ENCODE measurements at places on chromosomes 5 and 9.

- no peak for DNase-seq
These were observed 98.7 kb downstream of the LPAR1 start for GRCh38 chr9:110939573-110939972.

DNA sequence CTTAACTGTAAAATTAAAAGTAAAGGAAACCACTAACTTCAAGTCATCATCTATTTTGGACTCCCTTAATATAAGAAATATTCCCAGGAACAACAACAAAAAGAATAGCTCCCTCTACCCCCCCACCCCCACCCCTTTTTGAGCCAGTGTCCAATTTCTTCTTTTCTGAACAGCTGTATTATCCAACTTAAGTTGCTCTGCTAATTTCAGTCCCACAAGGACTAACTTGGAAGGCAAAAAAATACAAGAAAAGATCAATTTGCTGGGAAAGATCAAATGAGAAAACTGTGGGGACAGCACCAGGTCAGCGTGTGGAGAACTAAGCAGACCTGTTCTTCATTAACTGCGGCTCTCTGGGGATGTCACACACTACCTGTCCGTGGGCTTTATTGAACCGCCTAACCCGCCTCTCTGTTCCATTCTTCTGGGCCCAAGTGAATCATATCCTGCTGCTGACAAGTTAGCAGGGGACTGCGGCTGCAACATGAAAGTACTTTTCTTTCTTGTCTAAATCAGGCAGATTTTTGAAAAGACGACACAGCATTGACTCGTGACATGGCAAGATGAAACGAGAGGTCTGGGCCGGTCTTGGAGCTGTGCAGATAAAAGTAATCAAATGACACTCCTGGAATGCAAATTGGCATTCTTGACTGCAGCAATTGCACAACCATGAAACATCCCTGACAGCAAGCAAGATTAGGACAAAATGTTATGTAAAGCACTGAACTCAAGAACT, 2.7 kb downstream of the BNC2 start:
- no peak for DNase-seq

- no peak for DNase-seq
These were observed 709 bp downstream of the UAP1L1 start for GRCh38 chr9:137077758-137078693.

- peak; percentile 39 for DNase-seq
These were observed 268.2 kb downstream of the MAST4 start for GRCh38 chr5:66864240-66864884.

- DNase-seq: no peak
These were observed 655 bp downstream of the TOR4A start for GRCh38 chr9:137278061-137278701.

DNA sequence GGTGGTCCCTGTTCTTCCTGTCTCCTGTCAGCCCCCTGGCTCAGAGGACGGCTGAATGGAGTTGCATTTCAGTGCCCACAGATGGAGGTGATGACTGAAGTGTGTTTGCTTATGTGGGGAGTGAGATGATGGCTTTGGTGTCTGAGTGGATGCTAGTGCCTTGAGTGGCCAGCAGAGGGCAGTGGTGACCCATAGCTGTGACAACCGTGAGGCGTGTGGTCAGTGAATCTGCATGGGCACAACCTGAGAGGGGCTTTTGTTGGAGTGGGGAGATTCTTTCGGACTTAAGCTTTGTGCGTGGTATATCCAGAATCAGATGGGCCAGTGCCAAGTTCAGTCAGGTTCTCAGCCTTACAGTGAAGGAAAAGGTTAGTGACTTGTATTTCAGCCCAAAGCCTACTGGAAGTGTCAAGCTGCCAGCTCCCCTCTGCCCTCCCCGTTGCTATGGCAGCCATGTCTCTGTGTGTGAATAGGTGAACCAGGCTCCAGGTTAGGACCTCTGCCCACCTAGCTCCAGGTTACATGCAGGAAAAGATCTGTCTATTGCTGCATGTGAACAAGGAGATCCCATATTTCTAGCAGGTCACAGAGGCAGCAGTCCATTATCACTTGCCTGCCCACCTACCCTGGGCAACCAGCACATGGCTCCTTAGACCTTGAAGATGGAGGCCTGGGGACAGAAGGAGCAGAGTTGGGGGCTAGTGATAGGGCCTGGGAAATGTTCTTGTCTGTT, 14.7 kb upstream of the CXXC5 start:
- peak; percentile 37 for DNase-seq

DNA sequence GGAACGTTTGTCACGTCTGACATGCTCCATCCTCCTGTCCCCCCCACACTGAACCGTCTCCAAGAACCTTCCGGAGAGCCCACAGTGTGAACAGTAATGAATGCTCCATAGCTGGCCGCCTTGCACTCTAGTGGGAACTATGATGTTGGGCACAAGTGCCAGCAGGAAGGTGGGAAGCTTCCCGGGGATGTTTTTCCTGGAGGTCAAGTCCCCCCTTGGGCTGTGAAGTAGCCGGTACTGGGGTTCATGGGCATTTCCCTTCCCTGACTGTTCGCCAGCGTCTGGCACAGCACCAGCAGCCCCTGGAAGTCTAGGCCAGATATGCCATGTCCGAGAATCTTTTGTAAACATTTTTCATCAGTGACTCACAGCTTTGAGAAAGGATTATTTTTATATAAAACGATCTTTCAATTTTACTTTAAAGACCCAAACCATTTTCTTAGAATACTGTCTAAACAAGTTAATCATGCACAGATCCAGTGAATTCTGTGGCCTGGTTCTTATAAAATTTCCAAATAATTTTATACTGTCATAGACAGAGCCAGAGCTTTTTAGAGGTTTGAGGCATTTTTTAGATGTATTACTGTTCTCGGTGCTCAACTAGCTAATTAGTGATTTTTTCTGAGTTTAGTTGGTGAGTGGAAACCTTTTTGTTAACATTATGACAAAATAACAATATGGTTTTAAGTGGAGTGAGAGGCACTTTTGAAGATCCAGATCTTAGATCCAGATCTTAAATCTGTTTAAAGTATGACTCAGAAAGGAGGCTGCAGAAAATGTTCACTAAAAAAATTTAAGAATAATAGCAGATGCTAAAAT, 11.6 kb downstream of the ABL1 start:
- no peak for DNase-seq

GRCh38 chr5:178940569-178941360, at the start of gene ZNF454:
Gene ZNF454 (plus strand): TSS chr5:178941198. CDS start chr5:178942792, 1,594 bp downstream.
- peak; percentile 55 for DNase-seq

DNA sequence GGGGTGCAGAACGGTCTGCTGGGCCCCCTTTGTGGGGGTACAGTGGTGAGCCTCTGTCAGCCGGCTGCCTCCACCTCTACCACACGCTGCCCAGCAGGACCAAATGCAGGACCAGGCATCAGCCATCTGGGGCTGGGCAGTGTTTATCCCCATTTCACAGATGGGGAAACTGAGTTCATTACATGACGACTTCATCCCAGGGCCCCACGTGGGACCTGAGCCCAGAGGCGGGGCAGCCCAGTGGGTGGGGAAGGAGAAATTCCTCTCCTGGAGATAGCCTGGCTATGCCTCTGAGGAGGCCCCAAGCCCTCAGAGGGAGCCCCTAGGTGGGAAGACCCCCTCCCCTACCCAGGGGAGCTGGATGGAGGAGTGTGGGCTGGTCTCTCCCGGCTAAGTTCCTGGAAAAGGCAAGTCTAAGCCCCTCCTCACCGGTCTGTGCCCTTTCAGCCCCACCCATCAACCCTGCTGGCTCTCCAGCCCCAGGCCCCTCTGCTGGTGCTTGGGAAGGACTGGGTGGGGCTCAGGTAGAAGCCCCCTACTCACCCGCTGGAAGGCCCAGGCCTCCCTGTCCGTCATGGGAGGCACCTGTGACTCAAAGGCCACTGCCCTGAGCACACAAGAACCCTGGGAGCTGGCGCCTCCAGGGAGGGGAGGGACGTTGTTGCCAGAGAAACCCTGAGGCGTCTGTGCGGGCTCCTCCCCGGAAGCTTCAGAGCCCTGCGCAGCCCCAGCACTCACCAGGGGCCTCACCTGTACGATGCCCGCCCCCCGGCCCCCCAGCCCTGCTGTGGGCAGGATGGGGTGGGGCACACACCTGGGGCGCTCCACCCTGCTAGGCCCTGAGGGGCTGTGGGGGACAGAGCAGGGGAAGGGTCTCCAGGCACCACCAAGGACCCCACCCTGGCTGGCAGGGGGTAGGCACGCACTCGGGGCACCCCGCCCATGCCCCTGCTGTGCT, 7.4 kb upstream of the CCDC187 start:
- DNase-seq: no peak

DNA sequence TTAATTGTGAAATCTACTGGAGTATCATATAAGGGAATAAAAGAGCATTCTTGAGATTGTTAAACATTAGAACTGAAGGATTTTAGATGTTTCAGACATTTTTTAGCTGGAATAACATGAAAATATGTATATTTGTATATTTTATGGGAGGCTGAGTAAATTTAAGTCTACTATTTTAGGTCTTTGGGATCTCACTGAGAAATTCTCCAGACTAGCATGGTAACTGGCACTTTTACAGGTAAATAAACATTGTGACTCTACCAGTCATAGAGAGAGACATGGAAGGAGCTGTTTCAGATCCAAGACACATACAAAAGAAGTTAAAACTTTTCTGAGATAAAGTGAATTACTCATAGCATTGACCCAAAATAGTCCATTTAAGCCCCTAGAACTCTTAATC, 59.4 kb downstream of the NDUFAF2 start:
- no peak for DNase-seq

DNA sequence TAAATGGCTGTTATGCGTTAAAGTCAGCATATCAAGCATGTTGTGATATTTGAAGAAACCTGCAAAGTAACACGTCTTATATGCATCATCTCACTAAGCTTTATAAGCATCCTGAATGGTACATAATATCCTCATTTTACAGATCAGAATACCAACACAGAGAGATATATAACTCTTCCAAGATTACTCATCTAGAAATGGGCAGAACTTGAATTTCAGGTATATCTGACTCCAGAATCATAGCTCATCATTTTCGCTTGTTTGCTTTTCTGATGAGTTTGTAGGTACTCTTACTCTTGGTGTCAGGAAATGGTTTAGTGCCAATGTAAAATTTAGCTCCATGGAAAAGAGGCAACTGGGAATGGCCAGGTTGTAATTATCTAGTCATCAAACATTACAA, 232.3 kb upstream of the ANKH start:
- no peak for DNase-seq

DNA sequence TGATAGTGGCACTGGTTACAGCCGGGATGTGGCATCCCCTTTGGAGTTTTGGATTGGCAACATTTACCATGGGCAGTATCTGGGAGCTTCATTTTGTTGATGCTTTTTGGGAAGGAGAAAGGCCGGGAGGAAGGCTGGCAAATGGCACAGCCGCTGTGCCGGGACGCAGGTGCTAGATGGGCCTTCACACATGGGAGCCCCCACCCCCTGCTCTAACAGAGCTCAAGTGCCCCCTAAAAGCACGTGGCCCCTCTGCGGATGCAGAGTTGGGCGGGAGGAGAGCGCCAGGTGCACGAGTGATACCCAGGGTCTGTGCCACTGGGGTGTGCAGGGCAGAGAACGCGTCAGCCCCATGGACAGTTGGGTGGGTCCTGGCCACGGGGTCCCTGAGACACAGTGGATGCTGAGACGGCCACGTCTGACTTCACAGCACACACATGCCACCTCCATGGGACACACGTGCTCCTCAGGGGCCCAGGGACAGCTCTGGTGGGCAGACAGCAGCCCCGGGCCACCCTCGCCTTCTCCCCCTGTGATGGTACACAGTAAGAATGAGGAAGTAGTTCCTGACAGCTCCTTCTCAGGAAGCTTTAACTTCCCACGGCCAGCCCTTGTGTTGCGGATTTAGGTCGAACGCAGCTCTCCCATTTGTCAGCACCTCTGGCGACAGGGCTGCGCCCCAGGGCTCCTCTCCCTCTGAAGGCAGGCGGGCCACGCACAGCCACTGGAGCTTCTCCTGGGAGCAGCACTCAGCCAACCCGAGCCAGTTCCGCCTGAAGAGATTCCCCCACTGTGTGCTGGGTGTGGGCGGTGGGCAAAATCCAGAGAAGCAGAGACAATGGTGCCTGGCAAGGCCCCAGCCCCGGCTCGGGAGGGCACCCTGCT, 10.8 kb downstream of the SLC9A3 start:
- no peak for DNase-seq

DNA sequence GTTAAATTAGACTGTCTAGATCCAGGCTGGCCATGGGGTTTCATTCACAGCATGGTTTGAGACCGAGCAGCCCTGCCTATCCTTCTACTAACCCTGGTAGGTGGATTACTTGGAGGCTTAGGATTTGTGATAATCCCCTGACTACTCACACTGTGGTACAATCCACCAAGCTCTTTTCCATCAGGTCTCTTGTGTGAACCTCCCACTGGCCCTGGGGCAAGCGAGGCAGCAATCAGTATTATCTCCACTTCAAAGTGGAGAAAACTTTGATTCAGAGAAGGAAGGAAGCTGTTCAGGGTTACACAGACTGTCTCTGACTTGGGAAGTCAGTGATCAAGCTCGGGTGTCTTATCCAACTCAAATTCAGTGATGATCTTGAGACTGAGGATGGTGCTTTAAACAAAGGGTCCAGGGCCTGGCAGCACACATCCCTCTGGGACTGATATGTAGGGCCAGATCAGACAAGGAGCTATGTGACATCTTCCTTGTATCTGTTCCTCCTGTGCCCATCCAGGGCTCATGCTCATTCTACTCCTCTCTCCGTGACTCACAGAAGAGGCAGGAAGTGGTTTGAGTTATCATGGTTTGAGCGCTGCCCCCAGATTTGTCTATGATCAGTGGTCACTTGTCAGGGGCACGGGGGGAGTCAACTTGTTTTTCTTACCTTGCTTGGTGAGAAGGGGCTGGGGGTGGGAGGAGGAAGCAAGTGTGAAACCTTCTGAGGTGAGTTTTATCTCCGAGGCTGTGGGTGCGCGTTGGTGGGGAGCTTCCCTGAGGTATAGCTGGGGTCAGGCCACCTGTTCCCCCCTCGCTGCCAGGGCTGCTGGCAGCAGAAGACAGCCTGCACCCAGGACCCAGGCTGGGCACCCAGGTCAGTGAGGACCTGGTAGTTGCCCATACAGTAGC, 48.6 kb downstream of the RGS3 start:
- DNase-seq: no peak

GRCh38 chr5:9348401-9348996, 197.4 kb downstream of the SEMA5A start:
- DNase-seq: no peak

- DNase-seq: no peak
These were observed 935.8 kb downstream of the TLE4 start for GRCh38 chr9:80507611-80508010.

- DNase-seq: no peak
These were observed 175.8 kb downstream of the WDR70 start for GRCh38 chr5:37554938-37555337.

All from NCI-H446 (cell line).